NCI-H187 (cell line): ENCODE measurements at places on chromosomes 5 and 9.

GRCh38 chr5:160230686-160231527 lies 1.6 kb downstream of the FABP6 start:
- no peak for DNase-seq

DNA sequence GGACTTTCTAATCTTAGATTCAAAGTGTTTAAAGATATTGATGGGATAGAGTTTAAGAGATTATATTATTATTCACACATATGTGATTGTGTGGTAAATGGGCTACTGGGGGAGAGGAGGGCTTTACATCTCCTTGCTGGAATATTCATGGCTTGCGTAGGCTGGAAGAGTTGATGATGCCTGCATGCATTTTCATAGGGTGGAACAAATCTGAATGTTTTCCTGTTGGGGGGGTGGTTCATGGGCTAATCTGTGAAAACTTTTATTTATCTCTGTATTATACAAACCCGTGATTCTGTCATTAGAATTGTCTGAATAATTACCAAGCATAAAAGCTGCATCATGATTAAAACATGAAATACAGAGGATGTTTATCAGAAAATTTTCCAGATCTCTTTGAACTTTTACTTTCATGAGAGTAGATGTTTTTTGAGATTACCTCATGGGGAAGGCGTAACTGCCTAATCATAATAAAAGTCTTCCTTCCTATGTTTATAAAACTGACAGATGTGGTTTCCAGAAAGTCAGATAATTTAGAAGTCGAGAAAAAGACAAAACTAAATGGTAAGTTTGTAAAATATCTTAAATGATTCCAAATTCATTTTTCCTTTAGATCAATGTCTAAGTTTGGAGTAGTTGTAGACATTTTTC lies 1185.4 kb upstream of the SEMA6A start:
- no peak for DNase-seq

DNA sequence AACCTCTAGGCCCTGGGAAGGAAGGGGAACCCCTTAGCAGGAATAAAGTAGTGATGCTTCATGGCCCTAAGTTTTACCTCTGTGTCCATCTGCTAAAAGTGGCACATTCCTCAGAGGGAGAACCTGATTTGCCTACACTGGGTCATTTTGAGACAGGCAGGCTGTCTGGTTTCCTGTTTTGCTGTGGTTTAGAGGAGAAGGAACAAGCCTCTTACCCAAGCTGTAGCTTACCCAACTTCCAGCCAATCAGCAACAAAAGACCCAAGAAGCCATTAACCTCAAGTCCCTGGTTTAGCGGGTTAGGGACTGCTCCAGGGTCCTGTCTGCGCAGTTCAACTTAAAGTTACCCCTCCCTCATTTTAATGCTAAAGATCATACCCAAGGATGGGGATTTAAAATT lies 411.0 kb downstream of the MAT2B start:
- no peak for DNase-seq

- no peak for DNase-seq
Measured at GRCh38 chr5:176538989-176539384, 1.8 kb upstream of the RNF44 start.

- DNase-seq, result no peak
Measured at GRCh38 chr9:82152181-82152580, 163.6 kb downstream of the SPATA31D1 start.

DNA sequence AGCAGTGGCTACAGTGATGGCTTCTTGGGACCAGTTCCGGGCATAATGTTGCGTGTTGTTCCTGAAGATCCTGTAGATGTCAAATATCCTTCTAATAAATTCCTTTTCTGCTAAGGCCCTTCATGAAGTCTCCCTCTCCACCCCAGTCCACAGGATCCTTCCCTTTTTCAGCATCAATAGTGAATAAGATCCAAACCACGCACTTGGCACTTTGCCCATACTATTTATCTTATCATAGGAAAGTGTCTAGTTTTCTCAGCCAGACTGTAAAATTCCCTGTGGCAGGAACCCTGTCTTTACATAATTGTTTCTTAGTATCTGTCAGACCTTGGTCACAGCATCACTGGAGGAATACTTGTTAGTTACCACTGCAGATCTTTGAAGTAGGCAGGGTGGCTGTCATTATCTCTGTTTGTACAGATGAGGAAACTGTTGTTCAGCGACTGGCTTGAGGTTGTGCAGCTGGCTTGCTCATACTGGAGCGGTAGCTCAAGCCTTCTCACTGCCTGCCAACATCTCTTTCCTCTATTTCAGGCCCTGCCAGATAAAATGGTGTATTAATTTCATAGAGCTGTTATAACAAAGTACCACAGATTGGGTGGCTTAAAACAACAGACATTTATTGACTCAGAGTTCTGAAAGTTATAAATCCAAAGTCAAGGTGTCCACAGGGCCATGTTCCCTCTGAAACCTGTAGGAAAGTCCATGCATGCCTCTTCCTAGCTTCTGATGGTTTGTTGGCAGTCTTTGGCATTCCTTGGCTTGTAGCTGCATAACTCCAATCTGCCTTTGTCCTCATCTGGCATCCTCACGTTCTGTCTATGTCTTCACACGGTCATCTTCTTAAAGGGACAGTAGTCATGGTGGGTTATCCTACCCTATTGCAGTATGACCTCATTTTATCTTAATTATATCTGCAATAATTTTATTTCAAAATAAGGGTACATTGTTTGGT lies 33.5 kb upstream of the APC start:
- DNase-seq, result no peak

DNA sequence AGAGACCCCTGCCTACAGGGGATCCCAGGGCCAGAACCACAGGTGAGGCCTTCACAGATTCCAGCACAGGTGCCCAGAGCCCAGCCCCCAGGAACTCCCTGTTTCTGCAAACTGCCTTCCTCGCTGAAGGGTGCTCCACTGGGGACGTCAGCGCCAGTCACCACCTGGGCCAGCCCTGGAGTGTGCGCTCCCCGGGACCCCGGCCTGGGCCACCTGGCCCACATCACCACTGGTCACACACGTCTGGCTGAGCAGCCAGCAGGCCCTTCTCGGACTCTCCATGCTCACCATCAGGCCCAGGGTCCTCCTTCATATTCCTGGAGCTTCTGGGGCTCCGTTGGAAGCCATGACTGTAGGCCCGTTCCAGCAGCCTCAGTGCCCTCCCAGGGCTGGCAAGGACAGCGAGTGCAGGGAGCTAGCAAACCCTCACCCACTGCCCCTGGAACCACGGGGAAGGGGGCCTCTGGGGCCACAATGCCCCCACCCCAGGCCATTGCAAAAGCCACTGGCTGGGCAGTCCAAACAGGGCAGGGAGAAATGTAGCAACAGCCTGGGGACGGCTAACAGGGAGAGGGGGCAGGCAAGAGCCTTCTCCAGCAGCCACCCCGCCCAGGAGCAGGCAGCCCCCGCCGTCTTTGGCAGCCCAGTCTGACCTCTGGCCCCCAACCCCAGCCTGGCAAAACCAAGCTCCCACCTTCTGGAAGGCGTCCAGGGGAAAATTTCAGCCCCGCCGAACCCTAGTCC lies 1.3 kb downstream of the AGPAT2 start:
- no peak for DNase-seq

- DNase-seq, result no peak
Measured at GRCh38 chr5:565782-566440, 41.7 kb upstream of the SLC9A3 start.

DNA sequence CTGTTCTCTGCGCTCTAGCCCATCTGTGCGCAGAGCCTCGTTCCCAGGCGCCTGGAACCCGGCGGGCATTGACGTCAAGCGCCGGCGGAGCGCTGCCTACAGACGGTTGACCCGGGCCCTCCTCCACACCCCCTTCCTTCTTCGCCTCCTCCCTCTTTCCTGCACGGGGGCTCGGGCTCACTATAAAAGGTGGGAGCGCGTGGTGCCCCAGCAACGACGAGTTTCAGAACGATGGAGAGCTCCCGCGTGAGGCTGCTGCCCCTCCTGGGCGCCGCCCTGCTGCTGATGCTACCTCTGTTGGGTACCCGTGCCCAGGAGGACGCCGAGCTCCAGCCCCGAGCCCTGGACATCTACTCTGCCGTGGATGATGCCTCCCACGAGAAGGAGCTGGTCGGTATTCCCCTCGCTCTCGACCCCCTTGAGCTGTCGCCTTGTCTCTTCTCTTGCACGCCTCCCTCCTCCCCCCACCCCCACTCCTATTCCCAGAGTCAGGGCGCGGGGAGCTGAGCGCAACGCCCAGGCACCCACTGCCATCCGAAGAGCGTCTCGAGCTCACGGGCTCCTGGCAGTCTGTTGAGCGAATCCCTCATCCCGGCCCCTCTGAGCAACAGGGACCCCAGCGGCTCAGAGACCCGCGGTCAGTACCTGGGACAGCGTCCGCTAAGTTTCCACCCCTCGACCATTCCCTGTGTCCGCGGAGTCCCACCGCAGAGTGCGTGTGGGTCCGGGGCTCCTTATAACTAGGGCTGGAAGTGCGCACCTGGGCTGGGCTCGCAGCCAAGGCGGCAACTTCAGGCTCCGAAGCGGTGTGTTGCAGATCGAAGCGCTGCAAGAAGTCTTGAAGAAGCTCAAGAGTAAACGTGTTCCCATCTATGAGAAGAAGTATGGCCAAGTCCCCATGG lies at the start of gene CARTPT:
Gene CARTPT, plus strand, starts transcription at position 213 of the 902 bp plus-strand sequence. Its CDS starts 19 bp downstream, at position 232.
- DNase-seq, result no peak

- no peak for DNase-seq
Measured at GRCh38 chr9:134661299-134661698, 19.7 kb downstream of the COL5A1 start.

DNA sequence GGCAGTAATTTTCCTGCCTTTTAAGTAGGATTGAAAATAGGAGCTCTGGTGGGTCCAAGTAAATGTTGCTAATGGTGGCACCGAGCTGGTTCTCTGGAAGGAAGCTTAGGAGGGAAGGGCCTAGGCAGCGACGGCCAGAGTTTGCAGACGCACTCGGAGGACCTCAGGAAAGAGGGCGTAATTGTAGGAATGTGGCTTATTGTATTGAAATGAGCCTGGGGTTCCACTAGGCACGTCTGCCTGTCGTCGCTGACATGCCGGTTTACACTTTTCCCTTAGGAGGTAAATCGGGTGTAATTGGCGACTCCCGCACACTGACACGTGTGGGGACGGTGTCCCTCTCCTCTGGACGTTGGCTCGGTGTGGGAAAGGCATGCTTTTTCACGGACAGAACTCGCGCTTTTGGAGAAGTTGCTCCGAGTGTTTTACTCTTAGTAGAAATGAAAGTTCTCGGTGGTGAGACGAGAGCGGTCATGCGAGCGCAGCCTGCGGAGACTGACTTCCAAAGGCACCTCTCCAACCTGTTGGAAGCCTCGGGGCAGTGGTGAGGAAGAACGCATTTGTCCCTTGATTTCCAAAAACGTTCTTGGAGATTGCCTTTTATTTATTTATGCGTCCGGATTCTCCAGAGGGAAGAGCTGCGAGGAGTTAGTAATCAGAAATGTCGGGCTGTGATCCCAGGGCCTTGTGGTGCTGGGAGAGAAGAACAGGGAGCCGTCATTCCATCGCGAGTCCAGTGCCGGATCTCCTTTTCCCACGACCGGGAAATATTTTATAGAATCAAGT lies 1.3 kb downstream of the NR4A3 start:
- DNase-seq, result no peak

DNA sequence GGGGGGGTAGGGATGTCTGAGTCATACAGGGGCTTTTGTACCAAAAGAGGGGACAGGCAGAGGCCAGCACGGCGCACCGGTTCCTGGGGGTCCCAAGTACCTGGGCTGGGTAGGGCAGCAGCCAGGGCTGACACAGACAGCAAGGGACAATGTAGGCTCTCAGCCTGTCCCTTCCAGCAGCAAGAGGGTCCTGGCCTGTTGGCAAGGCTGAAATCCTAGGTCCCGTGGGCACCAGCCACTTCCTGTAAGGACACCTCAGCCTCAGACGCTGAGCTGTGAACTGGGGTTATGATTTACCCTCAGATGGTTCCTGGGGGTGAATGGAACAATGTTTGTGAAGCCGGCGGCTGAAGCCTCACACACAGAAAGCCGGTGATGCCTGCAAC lies 41.3 kb downstream of the NACC2 start:
- DNase-seq, result no peak

- no peak for DNase-seq
Measured at GRCh38 chr5:123215929-123216702, 127.1 kb downstream of the PRDM6 start.

DNA sequence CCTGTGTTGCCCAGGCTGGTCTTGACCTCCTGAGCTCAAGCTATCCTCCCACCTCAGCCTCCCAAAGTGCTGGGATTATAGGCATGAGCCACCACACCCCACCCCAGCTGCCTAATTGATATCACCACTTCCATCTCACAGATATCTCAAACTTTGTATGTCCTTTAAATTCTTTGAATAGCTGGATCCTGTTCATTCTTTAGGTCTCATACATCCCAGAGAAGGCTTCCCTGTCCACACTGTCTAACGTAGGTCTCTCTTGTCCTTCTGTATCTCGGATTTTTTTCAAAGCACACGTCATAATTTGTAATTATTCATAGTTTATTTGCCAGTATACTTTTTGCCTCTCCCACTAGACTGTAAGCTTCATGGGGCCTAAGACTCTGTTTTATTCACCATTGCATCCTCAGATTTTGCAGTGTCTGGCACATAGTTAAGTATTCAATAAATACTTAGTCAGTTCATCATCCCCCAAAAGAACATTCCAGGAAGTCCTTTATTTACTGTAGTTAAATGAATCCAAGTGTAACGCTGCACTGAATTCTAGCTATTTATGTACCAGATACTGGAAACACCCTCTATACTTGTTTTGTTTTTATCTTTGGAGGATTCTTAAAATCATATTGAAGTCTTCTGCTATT lies 10.5 kb downstream of the ARSK start:
- no peak for DNase-seq

GRCh38 chr5:136190091-136190720 lies 2.8 kb downstream of the SMIM32 start:
- DNase-seq, result no peak

GRCh38 chr5:26486631-26487030 lies 551.8 kb downstream of the CDH9 start:
- no peak for DNase-seq

- DNase-seq, result no peak
Measured at GRCh38 chr5:54379590-54379989, 69.2 kb upstream of the ARL15 start.

- no peak for DNase-seq
Measured at GRCh38 chr9:103789686-103790085, 304.4 kb upstream of the SMC2 start.

GRCh38 chr9:21993007-21993406 lies 1.2 kb downstream of the CDKN2A start:
- no peak for DNase-seq

GRCh38 chr5:8851101-8851500 lies 694.8 kb downstream of the SEMA5A start:
- no peak for DNase-seq

DNA sequence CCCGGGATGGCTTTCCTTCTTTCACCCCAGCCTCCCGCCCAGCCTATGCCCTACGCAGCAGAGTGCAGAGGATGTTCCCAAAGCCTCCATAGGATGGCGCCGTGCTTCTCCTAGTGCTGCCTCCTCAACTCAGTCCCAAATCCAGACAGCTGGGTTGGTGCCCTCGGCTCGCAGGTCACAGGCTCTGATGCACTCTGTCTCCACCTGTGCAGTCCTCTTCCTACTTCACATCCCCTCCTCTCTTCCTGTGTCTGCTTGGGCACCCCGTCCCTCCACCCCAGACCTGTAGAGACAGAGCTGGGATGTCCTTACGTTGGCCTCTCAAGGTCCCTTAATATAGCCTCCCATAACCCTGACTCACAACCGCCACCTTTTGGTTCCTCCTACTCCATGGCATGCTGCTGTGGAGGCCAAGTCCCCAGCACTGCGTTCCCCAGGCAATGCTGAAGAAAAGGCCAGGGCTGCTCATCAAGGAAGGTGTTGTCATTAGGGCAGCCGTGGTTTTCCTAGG lies 314.4 kb downstream of the GADD45G start:
- DNase-seq, result no peak
